HFF-Myc (cell line): ENCODE measurements at places on chromosomes 11 and 22.

DNA sequence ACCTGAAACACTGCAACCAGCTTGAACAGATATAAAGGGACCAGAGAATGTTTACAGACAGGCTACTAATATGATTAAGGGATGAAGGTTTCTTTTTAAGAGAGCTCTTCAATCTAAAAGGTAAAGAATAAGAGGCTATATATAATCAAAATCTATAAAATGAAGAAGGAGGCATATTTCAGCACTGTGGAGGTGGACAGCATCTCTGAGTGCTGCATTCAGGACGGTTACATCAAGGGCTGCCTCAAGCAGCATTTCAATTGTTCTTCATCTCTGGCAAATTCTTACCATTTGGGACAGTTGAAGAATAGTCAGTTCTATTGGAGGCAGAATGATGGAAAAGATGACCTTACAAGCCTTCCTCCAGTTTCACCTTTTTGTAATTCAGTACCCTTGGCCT lies 139.6 kb upstream of the LMO1 start:
- no peak for DNase-seq

- no peak for DNase-seq
These were observed 379 bp upstream of the SLC3A2 start for GRCh38 chr11:62880231-62880802.

- no peak for DNase-seq
These were observed 17.2 kb downstream of the FRMD8 start for GRCh38 chr11:65403607-65404121.

DNA sequence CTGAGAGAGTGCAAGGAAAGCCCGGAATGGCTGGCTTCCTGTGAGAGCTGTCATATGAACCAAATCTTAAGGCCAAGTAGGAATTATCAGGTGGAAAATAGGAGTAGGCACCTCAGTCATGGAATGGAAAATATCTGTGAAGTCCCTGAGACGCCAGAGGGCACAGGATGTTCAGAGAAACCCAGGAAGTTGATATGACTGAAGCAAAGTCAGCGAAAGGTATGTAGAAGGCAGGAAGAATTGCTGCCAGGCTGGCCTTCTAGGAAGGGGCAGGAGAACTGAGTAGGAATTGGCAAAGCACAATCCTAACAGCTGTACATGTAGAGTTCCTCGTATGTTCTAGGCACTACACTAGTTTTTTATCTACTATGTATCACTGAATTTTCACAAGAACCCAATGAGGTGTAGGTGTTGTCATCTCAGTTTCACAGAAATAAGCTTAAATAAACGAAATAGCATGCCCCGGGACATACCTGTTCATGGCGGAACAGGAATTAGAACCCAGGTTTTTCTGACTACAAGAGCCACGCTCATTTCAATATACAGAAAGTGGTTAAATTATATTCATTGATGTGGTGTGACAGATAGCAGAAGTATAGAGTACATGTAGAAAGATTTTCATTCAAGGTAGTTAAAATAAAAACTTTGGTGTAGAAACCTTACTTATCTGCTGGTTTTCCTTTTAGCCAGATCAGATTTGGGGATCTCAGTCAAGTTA lies 17.0 kb downstream of the HMGXB4 start:
- DNase-seq: no peak

- DNase-seq: no peak
These were observed 243.7 kb downstream of the BRD1 start for GRCh38 chr22:49583886-49584505.

DNA sequence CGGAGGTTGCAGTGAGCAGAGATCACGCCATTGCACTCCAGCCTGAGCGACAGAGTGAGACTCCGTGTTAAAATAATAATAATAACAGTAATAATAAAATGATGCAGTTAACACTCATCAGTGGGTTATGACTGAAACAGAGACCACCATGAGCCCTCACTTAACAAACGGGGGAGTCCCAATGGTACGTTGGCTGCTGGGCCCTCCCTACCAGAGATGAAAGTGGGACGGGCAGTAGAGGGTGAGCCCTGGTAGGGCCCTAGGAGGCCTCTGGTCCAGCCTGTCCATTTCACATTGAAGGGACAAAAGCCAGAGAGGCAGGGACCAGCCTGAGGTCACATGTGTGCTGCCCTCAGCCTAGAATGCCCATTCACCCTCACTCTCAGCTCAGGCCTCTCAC lies 13.7 kb upstream of the KIAA0930 start:
- DNase-seq: no peak

- DNase-seq: no peak
These were observed 314.7 kb upstream of the SORL1-AS1 start for GRCh38 chr11:121767433-121767832.

DNA sequence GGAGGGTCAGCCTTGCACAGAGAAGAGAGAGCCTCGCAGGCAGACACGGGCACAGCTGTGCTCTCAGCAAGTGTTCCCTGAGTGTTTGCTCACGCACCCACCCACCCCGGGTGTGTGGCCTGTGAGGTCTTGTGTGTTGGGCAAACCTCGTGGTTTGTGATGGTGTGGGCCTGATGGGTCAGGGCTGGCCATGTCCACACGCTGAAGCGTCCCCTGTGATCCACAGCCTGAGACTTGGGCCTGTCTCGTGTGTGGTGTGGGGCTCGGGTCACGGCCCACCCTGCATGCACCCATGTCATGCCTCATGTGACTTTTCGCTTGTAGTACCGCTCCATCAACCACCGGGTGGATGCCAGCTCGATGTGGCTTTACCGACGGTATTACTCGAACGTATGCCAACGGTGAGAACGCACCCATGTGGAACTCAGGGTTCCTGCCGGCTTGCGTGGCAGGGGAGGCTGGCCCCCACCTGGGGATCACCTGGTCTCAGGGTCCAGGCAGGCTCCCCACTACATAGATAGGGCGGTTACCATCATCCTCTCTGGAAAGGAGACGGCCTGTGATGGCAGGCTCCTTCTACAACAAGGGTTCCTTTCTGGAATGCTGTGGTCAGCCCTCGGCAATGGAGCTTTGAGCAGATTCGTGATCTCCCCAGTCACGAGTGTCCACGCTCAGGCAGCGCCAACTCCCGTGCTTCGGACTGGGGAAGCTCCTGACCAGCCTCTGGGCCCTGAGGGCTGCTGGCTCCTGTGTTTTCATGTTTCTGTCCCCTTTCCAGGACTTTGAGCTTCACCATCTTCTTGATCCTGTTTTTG lies 5.9 kb downstream of the TPCN2 start:
- DNase-seq: no peak

- no peak for DNase-seq
These were observed 20.1 kb downstream of the SCN4B start for GRCh38 chr11:118132385-118133151.

GRCh38 chr11:126832387-126832786 lies 168.2 kb downstream of the KIRREL3 start:
- no peak for DNase-seq

DNA sequence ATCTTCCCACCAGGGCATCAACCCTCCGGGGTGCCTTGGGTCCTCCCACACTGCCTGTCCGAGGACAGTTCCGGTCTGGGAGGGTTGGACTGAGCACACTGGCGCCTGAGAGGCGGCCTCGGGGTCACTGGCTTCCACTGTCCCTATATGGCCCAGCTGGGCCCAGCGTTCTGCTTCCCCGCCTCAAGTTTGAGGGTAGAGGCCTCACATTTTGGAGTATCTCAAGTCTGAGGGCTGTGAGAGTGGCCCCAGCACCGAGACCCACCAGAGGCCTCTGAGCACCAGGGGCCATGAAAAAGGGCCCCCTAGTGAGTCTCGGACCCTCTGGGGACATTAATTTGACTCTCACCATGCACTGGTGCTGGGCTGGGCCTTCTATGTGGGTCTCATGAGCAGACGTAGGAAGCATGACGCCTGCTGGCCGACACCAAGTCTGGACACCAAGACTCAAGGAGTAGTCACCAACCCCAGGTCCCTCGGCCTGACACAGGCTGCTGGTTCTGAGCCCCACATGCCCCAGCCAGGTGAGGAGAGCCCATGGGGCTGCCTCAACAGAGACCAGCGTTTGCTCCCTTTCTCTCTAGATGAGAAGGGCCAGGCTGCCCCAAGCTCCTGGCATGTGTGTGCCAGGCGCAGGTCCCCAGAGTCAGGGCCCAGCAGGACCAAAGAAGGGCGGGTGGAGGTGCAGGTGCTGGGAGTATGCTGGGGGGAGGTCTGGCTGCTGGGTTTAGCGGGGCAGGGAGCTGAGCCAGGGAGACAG lies 27.5 kb downstream of the ARVCF start:
- DNase-seq: no peak

DNA sequence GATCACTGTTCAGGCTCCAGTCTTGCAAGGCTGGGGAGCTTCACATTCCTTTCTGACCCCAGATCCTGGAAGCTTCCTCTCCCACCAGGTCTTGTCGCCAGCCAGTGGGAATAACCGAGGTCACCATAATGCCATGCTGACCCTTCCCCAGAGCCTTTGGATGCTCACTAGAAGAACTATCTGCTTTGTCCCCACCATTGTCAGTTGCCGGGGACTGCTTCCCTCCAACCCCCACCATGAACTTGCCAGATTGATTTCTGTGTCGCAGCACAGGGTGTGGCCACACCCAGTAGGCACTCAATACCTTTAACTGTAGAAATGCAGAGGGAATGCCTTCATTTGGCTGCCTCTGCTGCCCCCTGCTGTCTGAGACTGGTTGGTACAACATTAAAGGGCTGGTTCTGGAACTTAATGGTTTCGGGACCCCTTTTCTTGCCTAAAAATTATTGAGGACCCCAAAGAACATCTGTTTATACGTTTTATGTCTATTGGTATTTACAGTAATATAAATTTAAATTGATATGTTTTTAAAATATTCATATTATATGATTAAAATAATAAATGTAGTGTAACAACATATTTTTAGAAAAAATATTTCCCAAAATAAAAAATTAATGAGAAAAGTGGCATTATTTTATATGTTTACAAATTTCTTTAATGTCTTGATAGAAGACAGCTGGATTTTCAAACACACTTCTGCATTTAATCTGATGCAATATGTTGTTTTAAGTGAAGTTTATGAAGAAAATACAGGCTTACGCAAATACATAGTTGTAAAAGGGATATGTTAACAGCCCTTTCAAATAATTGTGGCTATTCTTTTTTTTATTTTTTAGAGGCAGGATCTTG lies 6.7 kb upstream of the GDPD5 start:
- no peak for DNase-seq

- DNase-seq: no peak
These were observed 23.6 kb upstream of the MUC5B start for GRCh38 chr11:1199241-1199750.

GRCh38 chr22:39150848-39151215 lies 1.6 kb downstream of the CBX7 start:
- DNase-seq: no peak

DNA sequence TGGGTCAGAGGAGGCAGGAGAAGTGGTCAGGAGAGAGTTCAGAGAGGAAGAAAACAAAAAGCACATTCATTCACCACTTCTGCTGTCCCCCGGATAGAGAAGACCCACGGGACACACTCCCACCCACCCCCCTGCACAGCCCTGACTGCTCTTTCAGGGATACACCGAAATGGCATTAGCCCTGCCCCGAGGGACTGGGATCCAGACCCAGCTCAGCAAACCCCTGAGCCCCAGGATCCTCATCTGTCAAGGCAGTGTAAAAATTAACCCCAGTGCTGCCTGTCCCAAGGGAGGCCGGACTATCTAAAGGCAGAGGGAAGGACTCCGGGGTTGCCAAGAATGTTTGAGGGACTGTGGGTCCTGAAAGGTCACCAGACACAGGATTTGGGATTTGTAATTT lies 31.2 kb downstream of the TPBGL start:
- no peak for DNase-seq

DNA sequence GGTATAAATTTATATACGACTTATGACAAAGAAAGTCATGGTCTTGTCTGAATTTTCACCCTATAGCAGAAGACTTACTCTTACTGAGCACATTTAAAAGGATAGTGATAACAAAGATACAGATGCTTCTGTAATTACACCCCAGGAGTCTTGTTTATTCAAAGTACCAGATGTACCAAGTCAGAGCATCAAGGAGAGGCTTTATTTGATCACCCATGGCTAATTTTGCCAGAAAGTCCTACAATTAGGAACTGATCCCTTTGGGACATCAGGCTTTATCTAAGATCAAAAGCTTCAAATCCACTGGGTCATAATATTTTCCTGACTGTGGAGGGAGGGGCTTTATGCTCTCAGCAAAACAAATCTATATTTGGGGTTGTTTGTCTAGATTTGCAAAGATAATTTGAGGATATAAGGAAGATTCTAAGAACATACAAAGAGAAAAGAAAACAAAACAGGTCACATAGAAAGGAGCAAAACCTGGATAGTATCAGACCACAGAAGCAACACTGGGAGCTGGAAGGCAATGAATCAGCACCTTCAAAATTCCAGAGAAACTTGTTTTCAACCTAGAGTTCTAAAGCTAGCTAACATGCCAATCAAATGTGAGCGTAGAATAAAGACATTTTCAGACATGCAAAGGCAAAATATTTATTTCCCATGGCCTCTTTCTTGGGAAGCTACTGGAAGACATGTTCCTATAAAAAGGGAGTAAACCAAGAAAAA lies 124.8 kb upstream of the CSNK2A3 start:
- no peak for DNase-seq

DNA sequence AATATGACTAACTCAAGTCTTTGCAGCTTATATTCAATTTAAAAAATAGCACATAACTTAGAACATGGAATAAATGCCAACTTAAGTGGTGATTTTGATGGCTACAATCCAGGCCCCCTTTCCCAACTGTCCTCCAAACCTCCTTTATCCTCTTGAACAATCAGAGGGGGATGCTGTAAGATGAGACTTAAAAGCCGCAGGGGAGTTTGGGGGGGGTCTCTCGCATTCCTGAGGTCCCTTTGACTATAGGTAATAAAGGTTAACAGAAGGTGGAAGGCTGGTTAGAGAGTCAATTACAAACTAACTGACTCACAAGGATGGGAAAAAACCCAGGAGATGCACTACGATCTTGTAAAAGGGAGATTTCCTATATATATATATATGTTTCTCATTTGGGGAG lies 101.8 kb downstream of the KIRREL3 start:
- DNase-seq: no peak

DNA sequence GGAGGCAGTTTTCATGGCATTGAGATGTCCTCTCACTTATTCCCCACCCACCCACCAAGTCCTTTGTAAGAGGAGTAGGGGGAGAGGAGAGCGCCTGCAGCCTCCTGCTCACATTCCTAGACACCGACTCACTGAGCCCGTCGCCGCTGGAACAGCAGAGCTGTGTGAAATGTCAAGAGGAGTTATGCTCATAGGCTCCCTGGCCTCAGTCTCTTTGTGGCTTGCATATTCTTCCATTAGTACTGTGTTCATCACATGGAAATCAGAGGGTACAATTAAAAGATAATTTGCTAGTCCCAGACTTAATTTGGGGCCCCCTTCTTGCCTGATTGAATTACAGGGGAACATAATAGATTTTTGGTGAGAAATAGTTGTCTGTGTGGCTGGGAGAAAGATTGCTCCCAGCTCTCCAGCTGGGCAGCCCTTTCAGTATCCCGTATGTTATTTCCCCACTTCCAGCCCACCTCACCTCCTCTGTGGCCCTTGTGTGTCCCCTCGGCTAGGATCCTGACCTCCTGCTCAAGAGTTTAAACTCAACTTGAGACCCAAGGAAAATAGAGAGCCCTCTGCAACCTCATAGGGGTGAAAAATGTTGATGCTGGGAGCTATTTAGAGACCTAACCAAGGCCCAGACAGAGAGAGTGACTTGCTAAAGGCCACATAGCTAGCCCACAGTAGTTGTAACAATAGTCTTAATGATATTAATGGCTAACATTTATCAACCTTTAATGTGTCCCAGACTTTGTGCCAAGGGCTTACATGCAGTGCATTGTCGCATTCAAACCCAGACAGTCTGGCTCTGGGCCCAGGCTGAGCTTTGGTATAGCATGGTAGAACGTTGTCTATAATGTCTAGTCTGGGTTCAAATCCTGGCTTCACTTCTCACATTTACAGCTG lies 32.2 kb downstream of the LIMK2 start:
- no peak for DNase-seq

GRCh38 chr22:20118300-20119020 lies 1.4 kb upstream of the TRMT2A start:
- no peak for DNase-seq

GRCh38 chr11:75591371-75591770 lies 29.3 kb downstream of the SERPINH1 start:
- DNase-seq: no peak
